Nephron progenitor cell (in vitro differentiated cells): ENCODE measurements at places on chromosomes 13 and 19.

- DNase-seq = no peak
Measured at GRCh38 chr19:18875726-18876125, 20.2 kb downstream of the CERS1 start.

- DNase-seq = peak; percentile 67
Measured at GRCh38 chr19:49224879-49225278, 67.3 kb downstream of the TRPM4 start.

GRCh38 chr19:4267101-4267900 lies 11.8 kb upstream of the SHD start:
- DNase-seq = peak; percentile 80

GRCh38 chr13:21683034-21683733 lies 12.3 kb downstream of the FGF9 start:
- DNase-seq = no peak

GRCh38 chr13:33493672-33494365 lies 208.3 kb upstream of the STARD13 start:
- DNase-seq = no peak

- no peak for DNase-seq
Measured at GRCh38 chr13:110683921-110684320, 22.0 kb downstream of the CARS2 start.

- no peak for DNase-seq
Measured at GRCh38 chr13:44237276-44237767, 136.3 kb upstream of the SERP2 start.

- DNase-seq = no peak
Measured at GRCh38 chr13:108037348-108037747, 178.0 kb downstream of the LIG4 start.

- DNase-seq = no peak
Measured at GRCh38 chr13:110627351-110627750, 12.0 kb downstream of the NAXD start.

- DNase-seq = peak; percentile 62
Measured at GRCh38 chr19:11538232-11539036, at the start of gene CNN1. Gene CNN1, plus strand, starts transcription at chr19:11538851. Its CDS starts 77 bp downstream, at chr19:11538928.

GRCh38 chr13:99792079-99792921 lies 179.3 kb downstream of the ZIC5 start:
- no peak for DNase-seq

DNA sequence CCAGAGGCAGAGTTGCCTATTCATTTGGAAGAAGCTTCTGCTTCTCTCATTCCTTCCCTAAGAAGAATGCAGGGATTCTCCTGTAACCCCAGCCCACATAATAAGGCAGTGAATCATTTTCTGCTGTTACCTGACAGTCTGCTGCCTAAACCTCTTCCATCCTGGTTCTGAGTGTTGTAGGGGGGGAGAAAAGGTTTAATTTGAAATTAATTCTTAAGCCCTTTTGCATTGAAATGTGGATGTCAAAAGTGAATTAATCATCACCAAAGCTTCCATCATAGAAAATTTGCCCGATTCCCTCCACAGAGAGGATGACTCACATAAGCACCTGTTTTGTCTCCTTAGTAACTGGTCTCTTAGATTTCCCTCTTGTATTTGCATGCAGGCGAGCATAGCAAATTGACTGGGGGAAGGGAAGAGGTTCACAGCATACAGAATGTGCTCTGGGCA lies 146.7 kb upstream of the FNDC3A start:
- no peak for DNase-seq

DNA sequence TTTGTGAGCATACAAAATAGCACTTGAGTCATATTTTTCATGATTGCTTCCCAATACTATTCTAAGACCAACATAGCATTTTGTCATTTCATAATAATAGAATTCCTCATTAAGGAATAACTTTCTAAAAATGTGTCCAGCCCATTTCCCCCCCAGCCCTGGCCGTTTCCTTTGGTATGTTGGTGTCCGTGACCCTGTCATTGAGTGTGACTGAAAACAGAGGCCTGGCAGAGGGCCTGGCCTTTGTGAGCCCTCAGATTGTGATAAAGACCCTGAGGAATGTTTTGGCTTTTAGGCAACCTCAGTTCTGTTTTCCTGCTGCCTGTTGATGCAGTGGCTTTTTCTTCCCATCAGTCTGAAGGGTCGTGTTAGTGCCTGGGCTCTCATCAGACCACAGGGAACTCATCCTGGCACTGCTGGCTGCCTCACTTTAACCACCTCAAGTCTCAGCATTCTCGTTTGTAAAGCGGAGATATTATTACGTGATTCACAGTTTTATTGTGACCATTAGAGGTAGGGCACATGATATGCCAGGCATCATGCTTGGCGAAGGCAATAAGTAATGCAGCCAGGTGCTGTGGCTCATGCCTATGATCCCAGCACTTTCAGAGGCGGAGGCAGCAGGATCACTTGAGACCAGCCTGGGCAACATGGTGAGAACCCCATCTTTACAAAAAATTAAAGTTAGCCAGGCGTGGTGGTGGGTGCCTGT lies 13.8 kb downstream of the SPINT2 start:
- DNase-seq = no peak

- DNase-seq = peak; percentile 72
Measured at GRCh38 chr19:821825-822503, at the start of gene PLPPR3. Gene PLPPR3, minus strand, starts transcription at chr19:821955. Its CDS starts 396 bp downstream, at chr19:821559.

DNA sequence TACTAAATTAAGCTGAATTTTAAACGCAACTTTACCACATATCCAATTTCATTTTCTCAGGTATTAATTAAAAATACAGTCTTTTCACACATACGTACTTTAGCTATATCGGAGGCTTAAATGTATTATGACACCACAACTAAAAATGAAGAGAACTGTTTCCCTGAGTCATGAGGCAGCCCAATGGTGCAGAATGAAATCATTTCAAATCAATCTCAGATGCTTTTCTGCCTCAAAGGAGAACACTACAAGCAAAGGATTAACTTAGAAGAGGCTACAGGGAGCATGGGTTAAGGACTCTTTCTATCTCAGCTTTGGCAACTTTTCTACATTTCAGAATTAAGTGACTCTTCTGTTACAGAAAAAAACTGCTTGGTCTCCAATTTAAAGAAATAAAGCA lies 516.3 kb upstream of the HTR2A start:
- DNase-seq = no peak

DNA sequence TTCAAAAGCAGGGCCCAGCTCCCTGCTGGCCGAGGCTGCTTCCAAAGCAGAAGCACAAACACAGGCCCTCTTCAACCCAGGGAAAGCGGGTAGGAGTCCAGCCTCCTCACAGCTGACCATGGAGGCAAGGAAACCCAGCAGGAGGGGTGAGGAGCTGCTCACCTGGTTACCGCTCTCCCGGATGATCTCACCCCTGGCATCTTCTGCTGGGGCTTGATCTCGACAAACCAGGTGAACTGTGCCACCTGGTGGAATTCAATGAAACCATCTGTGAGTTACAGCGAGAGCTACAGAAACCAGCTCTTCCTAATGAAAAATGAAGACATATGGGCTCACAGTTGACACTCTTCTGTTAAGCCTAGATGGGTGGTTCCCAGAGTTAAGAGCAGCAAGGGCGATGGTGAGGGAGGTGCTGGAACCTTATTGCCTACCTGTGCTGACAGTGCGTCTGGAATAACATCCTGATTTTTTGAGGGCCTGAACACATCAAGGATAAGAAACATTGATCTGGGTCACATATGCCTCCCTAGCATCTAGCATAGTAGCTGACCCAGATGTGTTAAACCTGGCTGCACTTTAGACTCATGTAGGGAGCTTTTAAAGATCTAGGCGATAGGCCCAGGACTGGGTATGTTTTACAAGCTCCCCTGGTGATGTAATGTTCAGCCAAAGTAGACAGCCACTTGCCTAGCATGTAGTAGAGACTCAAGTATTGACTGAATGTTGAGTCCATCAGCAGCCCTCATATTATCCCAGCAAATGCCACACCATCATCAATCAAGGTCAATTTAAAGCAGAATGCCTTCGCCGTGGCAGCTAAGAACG lies 6.1 kb downstream of the DHRS12 start:
- peak; percentile 30 for DNase-seq
